ENCODE measurements at places on chromosomes 11 and 22.

DNA sequence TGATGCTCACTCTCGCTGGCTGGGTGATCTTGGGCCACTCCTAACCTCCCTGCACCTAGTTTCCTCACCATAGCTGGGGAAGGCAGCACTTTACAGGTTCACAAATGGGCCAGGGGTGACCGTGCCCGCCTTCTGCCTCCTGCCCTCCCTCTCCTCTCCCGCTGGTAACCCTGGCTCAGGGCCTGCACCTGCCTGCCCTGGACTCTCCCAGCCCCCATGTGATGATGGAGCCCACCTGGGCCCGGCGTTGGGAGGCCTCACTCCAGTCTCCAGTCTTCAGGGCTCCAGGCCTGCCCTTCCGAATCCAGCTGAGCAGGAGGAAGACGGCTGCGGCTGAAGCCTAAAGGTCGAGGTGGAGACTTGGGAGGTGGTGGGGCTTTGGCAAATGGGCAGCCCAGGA, 152.9 kb downstream of the CACNA1I start:
- DNase-seq: no peak

DNA sequence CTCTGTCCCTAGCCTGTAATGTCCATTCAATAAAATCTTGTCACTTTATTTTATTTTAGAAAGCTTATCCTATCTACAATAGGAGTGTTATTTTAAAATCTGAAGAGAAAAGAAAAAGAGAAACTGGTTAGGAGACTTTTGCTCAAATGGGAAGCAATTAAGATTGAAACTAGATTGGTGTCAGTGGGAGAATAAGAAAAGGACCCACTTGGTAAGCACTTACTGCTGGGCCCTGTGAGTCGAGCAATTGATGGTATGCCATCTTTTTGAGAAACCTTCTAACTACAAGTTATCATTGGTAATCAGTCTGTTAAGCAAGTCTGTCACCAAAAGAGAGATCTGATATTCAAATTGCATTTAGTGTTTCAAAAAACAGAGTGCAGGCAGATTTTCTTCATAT, 258.4 kb downstream of the GRM5 start:
- DNase-seq: no peak

- no peak for DNase-seq
Observed at GRCh38 chr11:68950762-68951161, 30.0 kb downstream of the MRGPRD start.

DNA sequence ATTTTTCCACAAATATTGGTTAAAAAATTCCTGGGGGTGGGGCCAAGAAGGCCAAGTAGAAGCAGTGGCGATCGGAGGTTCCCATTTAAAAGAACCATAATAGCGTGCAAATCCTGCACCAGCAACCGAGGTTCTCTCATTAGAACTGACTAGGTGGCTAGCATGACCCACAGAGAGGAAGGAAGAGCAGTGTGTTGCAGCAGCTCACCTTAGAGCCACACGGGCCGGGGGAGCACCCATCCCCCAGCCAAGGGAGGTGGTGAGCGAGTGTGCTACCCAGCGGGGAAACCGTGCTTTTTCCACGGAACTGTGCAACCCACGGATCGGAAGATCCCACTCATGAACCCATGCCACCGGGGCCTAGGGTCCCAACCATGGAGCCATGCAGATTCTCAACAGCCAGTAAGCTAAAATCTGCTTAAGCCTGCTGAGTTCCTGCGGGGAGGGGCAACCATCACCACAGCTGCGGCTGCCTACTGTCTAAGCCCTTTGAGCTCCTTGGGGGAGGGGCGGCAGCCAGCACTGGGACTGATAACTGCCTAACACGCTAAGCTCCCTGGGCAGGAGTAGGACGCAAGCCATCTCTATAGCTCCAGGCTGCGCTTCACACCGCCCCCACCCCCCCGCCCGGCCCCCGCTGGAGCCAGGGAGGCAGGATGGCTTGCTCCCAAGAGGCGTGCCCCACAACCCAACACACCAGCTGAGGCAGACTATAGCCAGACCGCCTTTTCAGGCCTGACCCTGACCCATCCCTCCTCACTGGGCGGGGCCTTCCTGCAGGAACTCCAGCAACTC, 21.0 kb upstream of the HTATIP2 start:
- no peak for DNase-seq

- DNase-seq: no peak
Observed at GRCh38 chr11:76901144-76901543, 40.4 kb downstream of the ACER3 start.

DNA sequence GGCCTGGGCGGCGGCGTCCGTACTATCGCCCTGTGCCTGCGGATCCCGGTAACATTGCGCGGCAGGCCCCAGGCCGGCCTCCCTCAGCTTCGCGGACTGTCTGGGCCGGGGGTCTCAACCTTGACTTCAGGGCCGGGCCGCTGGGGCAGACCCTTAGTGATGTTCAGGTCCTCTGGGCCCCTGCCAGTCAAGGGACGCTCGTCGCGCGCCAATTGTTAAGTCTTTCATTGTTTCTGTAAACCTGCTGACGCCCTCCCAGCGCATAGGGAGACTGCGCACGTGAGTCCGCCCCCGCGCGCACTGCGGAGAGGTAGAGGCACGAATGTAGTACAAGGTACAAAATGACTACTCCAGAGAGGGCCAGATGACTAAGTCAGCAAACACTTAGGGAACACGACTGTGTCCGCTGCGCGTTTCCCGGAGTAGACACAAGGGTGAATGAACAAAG, 451 bp upstream of the HDHD5 start:
- no peak for DNase-seq

GRCh38 chr11:119130662-119131061, 9.3 kb downstream of the HINFP start:
- no peak for DNase-seq

DNA sequence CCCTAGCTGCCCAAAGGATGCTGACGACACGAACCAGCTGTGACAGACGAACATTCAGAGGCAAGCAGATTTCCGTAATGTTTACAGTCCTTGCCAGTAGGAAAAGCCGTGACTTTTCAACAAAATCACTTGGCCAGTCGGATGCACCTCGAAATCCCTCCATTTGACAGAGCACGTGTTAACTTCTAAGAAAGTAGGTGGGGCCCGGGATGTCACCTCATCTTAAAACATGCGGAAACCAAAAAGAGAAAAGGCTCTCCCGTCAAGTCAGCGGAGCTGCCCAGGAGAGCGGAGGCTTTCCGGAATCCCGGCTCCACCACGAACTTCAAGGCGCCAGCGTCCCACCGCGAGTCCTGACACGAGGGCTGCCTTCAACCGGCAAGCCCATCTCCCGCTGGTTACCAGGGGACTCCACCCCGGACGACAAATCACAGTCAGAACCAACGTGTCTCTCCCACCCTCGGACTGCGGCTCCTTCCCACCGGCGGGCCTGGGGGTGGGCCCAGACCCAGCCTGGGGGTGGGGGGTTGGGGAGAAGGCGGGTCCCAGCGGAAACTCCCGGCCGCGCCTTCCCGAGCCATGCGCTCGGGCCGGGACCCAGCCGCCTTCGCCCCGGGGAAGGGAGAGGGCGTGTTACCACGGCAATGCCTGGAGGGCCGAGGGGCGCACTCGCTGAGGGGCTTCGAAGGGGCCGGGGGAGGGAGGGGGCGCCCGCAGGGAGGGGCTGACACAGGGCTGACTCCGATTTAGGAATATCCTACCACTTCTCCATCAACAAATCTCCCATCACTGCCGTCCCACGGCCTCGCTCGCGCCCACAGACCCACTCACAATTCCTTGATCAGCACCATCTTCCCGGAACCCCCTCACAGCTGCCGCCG, 475 bp downstream of the PITPNB start:
- DNase-seq: no peak

GRCh38 chr11:65066805-65067291, 8.5 kb upstream of the NAALADL1 start:
- DNase-seq: peak; percentile 81

GRCh38 chr22:37610480-37611129, 2.0 kb downstream of the GGA1 start:
- DNase-seq: no peak

DNA sequence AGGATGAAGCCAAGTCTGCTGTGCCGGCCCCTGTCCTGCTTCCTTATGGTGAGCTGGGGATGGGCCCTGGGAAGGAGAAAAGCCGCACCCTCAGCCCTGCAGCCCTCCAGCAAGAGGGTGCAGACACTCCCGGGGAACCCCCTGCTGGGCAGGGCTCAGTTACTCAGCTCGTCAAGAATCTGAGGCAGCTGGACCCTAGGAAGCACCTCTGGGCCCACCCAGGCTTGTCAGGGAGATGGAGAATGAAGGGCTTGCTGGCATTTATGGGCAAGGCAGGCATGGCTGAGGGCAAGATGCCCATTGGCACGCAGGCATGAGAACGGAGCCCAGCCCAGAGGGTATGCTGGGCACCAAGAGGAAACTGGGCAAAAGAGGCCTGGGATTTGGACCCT, 12.9 kb downstream of the RELT start:
- DNase-seq: no peak

GRCh38 chr11:8225589-8226036, 38.1 kb downstream of the LMO1 start:
- peak; percentile 37 for DNase-seq

Data from NCI-H2107 (cell line).